ENCODE measurements at places on chromosomes 2 and 18.

- DNase-seq = no peak
Observed at GRCh38 chr2:218257390-218257981, 3.3 kb upstream of the GPBAR1 start.

DNA sequence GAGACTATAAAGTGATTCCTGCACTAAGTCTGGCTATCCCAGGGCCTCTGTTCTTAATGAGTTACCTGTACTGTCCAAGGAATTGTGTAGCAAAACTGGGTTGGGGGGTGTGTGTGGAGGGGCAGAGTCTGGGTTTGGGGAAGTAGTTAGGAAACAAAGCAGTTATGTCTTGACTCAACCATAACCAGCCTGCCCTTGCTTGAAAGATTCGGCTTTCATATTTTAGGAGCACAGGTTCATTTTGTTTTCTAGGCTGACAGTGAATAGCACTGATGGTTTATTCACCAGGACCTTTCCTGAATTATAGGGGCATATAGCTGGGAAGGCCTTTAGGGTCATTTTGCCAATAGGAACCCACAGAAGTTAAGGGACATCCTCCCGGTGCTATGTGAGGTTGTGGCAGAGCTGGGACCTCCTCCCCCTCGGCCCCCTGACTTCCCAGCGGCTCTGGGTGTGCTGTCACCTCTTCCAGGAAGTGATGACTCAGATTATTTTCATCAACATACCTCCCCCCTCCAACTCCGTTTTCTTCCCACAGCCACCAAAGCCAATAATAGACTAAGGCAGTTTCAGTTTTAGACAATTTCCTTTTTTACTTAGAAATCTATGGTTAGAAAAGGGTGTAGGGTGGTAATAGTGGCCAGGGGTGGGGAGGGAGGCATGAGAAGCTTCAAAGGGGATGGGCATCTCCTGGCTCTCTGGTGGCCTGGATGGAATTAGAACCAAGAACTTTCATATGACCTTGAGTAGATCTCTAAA is 44.8 kb downstream of the SETBP1 start:
- peak; percentile 54 for DNase-seq

GRCh38 chr18:30855762-30856161 is 186.8 kb downstream of the DSC3 start:
- no peak for DNase-seq

DNA sequence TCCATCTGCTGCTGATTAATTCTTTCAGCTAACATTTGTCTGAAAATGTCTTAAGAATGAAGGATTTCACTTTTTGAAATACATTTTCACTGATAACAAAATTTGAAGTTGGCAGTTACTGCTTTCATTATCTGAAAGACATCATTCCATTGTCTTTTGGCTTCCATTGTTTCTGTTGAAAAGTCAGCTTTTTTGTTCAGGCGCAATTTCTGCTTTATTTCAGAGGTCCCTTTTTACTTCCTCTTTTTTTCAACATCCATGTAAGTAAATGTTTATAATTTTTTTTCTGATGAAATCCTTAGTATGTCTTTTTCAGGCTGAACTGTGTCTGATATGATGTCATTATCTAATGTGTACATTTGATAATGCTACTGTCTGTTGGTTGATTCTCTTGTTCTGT is 184.2 kb downstream of the RND3 start:
- peak; percentile 19 for DNase-seq

DNA sequence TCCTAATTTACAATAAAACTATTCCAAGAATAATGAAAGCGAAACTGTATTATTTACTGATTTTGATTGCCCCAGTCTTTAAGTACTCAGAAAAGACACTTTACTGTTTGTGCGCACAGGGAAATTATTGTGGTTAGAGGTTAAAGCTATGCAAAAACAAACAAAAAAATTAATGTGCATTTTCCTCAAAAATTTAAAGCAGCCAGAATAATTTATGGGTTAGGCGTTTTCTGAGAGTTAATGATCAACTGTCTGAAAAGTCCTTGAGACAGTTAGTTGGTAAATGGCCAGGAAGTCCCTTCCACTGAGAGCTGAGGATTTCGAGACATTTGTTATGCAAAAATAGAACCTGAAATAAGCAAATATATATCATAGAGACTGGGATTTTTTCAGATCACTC is 143.3 kb downstream of the IRS1 start:
- DNase-seq = peak; percentile 50
